T follicular helper cell (primary cell): ENCODE measurements at places on chromosomes 7 and 10.
A peak's percentile ranks its signal among the peaks of the same experiment; 100 is the strongest.

- DNase-seq = peak; percentile 1
Observed at GRCh38 chr7:87628780-87629569, 777 bp downstream of the RUNDC3B start.

DNA sequence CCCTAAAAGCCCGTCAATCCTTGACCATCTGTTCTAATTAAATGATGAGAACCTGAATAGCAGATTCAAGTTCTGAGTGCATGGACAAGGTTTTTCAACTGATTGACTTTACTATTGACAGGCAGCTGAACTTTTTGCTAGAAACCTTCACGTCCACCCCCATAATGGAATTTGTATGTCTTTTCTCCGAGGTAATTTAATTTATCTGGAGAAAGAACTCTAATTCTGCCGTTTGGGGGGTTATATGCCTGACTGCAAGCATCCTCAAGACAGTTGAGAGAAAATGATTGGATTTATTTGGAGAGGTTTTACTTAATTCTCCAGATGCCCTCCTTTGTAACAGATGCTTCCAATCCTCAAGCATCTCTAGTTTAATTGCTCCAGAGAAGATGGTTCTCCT lies 1053.4 kb upstream of the AUTS2 start:
- no peak for DNase-seq

DNA sequence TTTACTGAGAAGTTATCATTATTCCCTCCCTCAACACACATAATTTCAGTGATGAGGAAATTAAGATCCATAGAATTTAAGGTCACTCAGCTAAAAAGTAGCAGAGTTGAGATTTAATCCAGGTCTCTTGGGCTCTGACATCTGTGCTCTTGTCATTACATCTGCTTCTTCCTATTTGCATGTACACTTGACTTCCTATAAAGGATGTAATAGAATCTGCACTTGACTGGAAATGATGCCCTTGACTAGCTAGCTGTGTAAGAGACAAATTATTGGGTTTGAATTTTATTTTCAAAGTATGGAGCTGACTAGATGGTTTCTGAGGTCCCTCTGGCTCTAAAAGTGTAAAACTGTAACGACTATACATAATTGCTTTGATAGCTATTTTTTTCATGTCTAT lies 59.5 kb downstream of the AGK start:
- DNase-seq = no peak

DNA sequence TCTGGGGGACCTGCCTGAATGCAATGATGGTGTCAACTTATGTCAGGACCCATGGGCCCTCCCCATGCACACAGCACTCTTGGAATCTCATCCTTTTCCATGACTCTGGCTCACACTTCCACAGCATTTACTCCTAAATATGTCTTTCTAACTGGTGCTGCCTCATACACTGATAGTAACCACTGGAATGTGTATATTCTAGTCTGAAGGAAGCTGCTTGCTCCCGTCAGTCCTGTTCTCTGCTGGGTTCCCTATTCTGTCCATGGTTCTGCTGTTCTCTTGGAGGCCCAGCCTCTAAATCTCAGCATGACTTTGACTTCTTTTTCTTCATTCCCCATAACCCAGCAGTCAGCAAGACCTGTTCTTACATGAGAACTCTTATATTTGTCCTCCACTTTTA lies 1055.1 kb downstream of the KCNMA1 start:
- no peak for DNase-seq
